ENCODE measurements at places on chromosomes 4 and X. TPM values are rescaled to one million over a fixed set of nuclear protein-coding genes. Genes with fewer than 3 reads are reported as not detected.

DNA sequence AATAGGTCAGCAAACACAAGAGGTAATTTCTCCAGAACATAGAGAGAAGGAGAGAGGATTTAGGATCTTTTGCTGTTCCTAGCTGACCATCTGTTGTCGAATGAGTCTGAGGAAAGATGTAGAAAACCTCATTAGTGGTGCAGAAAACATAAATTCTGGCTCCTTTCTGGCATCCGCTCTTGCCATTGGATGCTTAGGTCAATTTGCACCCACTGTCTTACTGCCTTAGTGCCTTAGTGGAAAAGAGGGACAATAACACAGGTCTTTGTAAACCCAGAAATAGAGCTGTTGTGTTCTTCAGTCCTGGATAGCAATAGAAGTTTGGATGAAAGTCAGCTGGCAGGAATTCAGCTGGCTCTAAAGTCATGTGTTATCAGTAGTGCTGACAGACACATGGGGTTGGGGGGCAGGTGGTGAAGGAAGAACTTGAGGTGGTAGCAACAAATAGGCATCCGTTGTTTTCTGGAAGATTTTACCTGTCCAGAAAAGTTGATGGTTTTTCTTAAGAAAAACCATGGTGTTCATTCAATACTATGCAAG is 78.2 kb downstream of the GLRA2 start:
- H3K27ac ChIP-seq = no peak overlapping the region
- DNase-seq = no peak
- no peaks in the 10 kb centered on the region for H3K4me1 ChIP-seq
- no peak overlapping the region for H3K4me3 ChIP-seq

DNA sequence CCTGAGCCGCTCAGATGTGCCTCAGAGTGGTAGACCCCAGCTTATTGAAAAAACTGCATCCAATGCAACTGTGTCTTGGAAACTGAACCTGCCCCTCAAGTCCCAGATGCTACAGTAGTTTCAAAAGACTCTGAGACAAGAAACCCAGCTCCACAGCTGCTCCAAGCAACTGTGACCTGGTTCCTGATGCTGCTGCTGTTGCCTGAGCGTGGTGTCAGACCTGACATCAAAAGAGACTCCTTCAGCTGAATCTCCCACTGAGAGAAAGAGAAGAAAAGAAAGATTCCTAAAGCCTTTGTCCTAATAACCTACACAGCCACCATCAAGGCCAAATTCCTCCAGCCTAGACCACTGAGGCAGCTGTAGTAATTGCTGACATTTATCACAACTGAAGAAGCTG is 630.1 kb downstream of the STIM2 start:
- no peaks in the 10 kb centered on the region for H3K36me3 ChIP-seq
- no peaks in the 10 kb centered on the region for H3K4me1 ChIP-seq
- H3K27me3 ChIP-seq = no peaks in the 10 kb centered on the region
- DNase-seq = no peak
- no peak overlapping the region for H3K27ac ChIP-seq
- H3K4me3 ChIP-seq = no peak overlapping the region

DNA sequence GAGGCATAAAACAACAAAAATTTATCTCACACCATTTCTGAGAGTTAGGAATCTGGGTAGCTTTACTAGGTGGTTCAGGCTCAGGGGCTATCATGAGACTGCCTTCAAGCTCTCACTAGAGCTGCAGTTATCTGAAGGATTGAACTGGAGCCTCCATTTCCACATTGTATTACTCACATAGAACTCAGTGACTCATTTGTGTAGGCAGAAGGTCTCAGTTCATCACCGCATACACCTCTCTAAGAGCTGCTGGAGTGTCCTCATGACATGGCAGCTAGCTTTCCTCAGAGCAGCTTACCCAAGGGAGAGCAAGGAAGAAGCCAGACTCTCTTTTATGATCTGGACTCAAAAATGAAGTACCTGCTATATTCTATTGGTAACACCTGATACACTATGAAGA is 389.2 kb downstream of the IQCM start:
- H3K27ac ChIP-seq = no peak overlapping the region
- no peak for DNase-seq

Gene AFM
- total RNA-seq = not detected

GRCh38 chr4:166318810-166319525 is 445.9 kb downstream of the TLL1 start:
- H3K27ac ChIP-seq = no peak overlapping the region
- no peaks in the 10 kb centered on the region for H3K27me3 ChIP-seq
- H3K4me1 ChIP-seq = no peaks in the 10 kb centered on the region
- no peak for DNase-seq

- DNase-seq = no peak
- no peak overlapping the region for H3K27ac ChIP-seq
- peaks cover 2% of the 10 kb centered on the region for H3K4me1 ChIP-seq
- H3K4me3 ChIP-seq = no peak overlapping the region
- H3K36me3 ChIP-seq = no peaks in the 10 kb centered on the region
These were observed 2313.8 kb downstream of the ARAP2 start for GRCh38 chr4:33930497-33930896.

- no peaks in the 10 kb centered on the region for H3K36me3 ChIP-seq
- no peaks in the 10 kb centered on the region for H3K4me1 ChIP-seq
- no peak overlapping the region for H3K27ac ChIP-seq
- H3K27me3 ChIP-seq = no peaks in the 10 kb centered on the region
- no peak for DNase-seq
- H3K4me3 ChIP-seq = no peak overlapping the region
These were observed 170.3 kb upstream of the KIT start for GRCh38 chr4:54487491-54487890.

DNA sequence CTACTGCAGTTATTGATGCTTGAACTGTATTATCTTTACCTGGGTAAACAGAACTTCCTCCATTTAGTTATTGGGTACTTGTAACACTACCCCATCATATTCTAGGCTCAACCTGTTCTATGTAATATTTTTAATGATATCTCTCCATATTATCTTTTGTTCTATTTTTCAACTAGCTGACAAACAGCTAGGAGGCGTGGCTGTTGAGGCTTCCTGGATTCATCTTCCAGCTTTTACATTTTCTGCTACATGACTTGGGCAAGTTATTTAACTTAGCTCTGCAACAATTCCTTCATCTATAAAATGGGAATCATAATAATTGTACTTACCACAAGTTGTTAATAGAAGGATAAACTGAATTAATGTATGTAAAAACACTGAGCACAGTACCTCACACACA is 349.3 kb downstream of the PTTG2 start:
- peaks cover 12% of the 10 kb centered on the region for H3K4me1 ChIP-seq
- no peak overlapping the region for H3K4me3 ChIP-seq
- no peaks in the 10 kb centered on the region for H3K27me3 ChIP-seq
- no peak for DNase-seq
- H3K36me3 ChIP-seq = no peaks in the 10 kb centered on the region
- no peak overlapping the region for H3K27ac ChIP-seq

DNA sequence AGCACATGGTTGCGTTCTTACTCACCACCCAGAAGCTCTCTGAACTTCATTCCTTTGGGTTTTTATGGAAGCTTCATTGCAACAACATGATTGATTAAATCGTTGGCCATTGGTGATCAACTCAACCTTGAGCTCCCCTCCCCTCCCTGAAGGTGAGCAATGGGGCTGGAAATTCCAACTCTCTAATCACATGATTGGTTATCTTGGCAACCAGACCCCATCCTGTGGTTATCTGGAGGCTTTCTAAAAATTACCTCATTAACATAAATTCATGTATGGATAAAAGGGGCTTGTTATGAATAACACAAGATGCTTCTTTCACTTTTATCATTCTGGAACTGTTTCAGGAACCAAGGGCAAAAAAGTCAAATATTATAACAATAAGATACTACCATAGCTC is 34.6 kb upstream of the NMU start:
- H3K4me1 ChIP-seq = no peaks in the 10 kb centered on the region
- H3K36me3 ChIP-seq = no peaks in the 10 kb centered on the region
- no peak for DNase-seq

GRCh38 chr4:86108137-86108536 is 251.7 kb downstream of the MAPK10 start:
- no peak for DNase-seq
- no peak overlapping the region for H3K4me3 ChIP-seq
- H3K27me3 ChIP-seq = no peaks in the 10 kb centered on the region
- no peak overlapping the region for H3K27ac ChIP-seq
- H3K4me1 ChIP-seq = no peaks in the 10 kb centered on the region
- no peaks in the 10 kb centered on the region for H3K36me3 ChIP-seq

Gene CT47B1
- total RNA-seq = not detected

DNA sequence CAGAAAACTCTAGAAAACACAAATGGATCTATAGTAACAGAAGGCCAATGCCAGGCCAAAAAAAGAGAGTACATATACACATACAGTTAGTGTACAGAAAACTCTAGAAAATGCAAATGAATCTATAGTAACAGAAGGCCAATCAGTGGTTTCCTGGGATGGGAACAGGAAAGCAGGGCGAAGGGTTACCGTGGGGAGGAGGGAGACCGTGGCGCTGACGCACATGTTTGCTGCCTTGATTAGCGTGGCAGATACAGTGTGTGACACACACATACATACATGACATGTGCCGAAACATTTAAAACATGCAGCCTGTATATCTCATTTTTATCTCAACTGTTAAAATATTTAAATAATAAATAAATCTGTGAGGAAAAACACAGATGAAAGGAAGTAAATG is 14.7 kb downstream of the GAK start:
- no peaks in the 10 kb centered on the region for H3K27me3 ChIP-seq
- H3K36me3 ChIP-seq = no peaks in the 10 kb centered on the region
- no peak overlapping the region for H3K27ac ChIP-seq
- no peak overlapping the region for H3K4me3 ChIP-seq
- no peaks in the 10 kb centered on the region for H3K4me1 ChIP-seq

DNA sequence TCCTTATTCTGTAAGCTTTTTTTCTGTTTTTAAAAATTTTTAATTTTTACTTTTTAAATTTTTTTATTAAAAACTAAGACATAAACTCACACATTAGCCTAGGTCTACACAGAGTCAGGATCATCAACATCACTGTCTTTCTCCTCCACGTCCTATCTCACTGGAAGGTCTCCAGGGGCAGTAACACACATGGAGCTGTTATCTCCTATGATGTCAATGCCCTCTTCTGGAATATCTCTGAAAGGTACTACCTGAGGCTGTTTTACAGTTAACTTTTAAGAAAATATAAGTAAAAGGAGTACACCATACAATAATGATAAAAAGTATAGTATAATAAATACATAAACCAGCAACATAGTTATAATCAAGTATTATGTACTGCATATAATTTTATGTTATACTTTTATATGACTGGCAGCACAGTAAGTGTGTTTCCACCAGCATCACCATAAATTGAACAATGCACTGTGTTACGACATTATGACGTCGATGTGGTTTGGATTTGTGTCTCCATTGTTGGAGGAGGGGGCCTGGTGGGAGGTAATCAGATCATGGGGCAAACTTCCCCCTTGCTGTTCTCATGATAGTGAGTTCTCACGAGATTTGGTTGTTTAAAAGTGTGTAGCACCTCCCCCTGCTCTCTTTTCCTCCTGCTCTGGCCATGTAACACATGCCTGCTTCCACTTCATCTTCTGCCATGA is 21.3 kb downstream of the IL15 start:
- no peak overlapping the region for H3K4me3 ChIP-seq
- H3K27ac ChIP-seq = no peak overlapping the region
- H3K27me3 ChIP-seq = no peaks in the 10 kb centered on the region
- no peak for DNase-seq
- H3K36me3 ChIP-seq = no peaks in the 10 kb centered on the region
- no peaks in the 10 kb centered on the region for H3K4me1 ChIP-seq
